Stimulated activated CD4-positive, alpha-beta T cell treated with anti-CD3 and anti-CD28 coated beads, Interleukin-1b, Interleukin-23, amount 100 ng/mL, for 24 hours (primary cell): ENCODE measurements at places on chromosomes 2 and 18.

DNA sequence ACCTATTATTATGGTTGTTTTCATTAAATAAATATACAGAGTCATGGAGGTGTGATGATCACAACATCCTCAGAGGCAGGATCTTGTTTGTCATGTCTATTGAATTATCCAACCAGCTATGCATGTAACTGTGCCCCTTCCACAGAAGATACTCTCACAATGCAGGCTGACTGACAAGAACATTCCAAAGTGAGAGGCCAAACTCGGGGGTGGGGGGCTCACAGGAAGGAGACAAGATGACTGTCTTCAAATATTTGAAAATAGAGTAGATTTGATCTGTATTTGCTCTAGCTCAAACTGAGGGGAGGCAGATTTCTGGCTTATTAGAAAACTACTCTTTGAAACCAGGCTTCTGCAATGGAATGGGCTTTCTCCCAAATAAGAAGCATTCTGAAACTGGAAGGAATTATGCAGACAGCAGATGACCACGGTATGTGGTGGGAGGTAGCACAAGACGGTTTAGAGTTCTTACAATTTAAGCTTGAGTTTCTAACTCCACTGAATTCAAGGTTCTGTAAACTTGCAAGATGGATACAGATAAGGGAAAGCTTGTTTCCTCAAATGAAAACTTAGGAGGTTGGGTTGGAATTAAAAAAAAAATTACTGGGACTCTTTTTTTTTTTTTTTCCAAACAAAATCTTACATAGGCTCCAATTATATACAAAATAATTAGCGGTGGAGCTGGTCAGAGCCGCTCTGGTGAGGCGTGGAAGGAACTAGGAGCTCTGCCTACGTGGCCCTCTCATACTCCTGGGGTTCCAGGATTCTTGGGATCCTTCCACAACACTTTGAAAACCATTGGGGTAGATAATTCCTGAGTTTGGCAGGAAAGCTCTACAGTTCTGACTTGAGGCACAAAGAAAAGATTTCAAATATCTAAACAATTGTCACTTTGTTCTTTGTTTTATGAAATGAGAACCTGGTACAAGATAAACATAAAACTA lies 79.3 kb downstream of the PLA2R1 start:
- DNase-seq, result no peak

DNA sequence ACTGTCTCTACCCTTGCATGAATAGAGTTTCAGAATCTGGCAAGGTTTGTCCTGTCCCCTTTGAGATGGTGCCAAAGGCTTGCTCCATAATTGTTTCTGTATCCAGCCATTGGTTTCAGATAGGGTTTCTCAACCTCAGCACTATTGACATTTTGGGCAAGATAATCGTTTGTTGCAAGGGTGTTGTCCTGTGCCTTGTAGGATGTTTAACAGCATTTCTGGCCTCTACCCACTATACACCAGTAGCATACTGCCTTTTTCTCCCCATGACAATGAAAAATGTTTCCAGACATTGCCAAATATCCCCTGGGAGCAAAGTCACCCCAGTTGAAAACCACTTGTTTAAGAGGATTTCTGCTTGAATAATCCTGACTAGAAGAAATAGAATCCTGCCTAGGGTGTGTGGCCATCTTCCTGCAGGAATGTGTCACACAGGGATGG lies 126.8 kb downstream of the CDC42EP3 start:
- DNase-seq, result no peak

GRCh38 chr2:22900674-22901073 lies 484.3 kb upstream of the KLHL29 start:
- DNase-seq, result no peak

- DNase-seq, result no peak
These were observed 229.7 kb downstream of the KLHL29 start for GRCh38 chr2:23614701-23615100.

DNA sequence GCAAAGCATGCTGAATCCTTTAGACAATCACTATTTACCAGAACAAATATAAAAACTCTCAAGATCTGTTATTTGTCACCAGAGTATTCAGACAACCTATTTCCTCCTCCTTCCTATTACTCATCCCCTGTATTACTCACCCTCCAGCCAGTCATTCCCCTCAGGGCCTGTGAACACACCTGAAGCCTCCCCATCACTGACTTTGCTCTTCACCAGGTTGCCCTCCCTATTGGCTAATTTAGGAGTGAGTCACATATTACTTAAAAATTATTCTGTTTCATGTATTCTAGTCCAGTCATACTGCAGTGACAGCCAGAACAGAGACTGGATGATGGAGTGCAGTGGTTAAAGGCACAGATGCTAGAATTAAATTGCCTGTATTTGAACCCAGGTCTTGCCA lies 3.7 kb upstream of the ATG16L1 start:
- DNase-seq, result no peak

GRCh38 chr2:188975497-188976102 lies 1.4 kb downstream of the COL3A1 start:
- no peak for DNase-seq

- no peak for DNase-seq
These were observed 186.5 kb downstream of the LNPK start for GRCh38 chr2:175815537-175815936.
